ENCODE measurements at places on chromosomes 7 and 10. TPM values are rescaled to one million over a fixed set of nuclear protein-coding genes. Genes with fewer than 3 reads are reported as not detected.

DNA sequence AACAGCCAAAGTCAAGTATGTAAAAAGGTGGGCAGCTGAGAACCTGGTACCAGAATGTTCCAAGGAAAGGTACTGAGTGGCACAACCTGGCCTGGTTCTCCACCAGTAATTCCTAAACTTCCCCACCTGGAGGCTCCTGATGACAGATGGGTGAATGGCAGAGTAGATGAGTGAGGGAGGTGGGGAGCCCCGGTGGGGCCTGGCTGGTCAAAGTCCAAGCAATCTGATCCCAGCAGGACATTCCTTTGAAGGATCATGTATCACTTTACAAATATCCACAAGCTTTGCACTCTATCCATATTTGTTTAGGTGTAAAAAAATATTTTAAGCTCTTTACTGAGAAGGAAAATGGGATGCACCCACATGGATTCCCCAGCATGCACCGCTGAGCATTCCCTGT is 250.2 kb downstream of the DPP6 start:
- DNase-seq, result no peak

GRCh38 chr7:73770002-73770859 is at the start of gene CLDN3:
Gene CLDN3 (minus strand): TSS chr7:73770270. CDS start chr7:73770049, 221 bp downstream.
- no peak for DNase-seq

CRYGN gene
- not detected for total RNA-seq

ADAM12 gene
- 43.4 TPM for total RNA-seq
